ENCODE measurements at places on chromosomes 5 and 9.
A peak's percentile ranks its signal among the peaks of the same experiment; 100 is the strongest.

- DNase-seq: no peak
Observed at GRCh38 chr5:176810081-176810597, at the start of gene UNC5A. UNC5A (plus strand) TSS chr5:176810559; CDS start chr5:176810751, 192 bp downstream.

GRCh38 chr9:17906176-17906840 is 327.4 kb downstream of the SH3GL2 start:
- no peak for DNase-seq

GRCh38 chr5:86675311-86675710 is 57.6 kb downstream of the COX7C start:
- DNase-seq: no peak

DNA sequence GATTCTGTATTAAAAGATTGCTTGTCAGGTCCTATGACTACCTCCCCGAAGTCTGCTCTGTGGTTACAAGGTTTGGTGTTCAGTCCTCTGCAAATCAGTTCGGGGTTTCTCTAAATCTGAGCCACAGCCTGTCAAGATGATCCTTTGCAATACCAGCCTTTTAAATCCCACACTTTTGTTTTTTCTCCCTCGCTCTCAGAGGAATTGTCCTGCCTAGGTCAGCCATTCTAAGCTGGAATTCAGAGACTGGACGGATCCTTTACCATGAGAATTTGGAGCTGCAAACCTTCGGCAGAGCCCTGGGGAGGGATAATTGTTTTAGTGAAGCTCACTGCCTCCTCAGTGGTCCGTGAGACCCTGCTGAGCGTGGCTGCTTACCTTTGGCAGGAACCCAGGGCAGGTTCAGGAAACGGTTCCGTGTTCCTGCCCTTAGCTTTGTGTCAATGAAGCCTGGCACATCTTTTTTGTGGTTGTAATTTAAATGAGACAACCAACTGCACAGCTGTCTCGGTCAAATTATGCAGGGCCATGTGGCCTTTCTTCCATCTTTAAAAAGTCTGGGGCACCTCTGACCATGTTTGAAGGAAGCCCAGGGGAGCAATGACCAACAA is 47.2 kb downstream of the EBF1 start:
- DNase-seq: no peak

GRCh38 chr9:14270358-14271092 is 43.4 kb downstream of the NFIB start:
- DNase-seq: peak; percentile 33

DNA sequence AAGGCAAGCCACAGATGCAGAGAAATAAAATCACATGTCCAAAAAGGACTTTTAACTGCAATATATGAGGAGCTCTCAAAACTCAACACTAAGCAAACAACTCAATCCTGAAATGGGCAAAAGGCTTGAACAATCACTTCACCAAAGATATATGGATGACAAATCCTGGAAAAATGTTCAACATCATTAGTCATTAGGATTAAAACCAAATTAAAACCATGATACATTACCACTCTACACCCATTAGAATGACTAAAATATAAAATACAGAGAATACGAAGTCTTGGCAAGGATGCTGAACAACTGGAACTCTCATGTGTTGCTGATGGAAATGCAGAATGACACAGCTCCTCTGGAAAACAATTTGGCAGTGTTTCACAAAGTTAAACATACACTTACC is 277.4 kb downstream of the TLE1 start:
- no peak for DNase-seq

DNA sequence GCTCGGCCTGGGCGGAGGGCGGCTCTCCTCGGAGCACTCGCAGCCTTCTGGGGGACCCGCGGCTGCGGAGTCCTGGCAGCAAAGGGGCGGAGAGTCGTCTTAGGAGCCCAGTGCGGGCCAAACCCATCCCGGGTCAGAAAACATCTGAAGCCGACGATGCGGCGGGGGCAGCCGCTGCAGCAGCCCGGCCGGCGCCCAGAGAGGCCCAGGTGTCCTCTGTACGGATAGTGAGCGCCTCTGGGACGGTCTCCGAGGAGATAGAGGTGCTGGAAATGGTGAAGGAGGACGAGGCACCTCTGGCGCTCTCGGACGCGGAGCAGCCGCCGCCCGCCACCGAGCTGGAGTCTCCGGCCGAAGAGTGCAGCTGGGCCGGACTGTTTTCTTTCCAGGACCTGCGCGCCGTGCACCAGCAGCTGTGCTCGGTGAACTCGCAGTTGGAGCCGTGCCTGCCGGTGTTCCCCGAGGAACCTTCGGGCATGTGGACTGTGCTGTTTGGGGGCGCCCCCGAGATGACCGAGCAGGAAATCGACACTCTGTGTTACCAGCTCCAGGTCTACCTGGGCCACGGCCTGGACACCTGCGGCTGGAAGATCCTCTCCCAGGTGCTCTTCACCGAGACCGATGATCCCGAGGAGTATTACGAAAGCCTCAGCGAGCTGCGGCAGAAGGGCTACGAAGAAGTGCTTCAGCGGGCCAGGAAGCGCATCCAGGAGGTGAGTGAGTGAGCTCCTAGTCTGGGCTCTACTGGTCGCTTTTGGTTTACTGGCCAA is 1.2 kb downstream of the JMY start:
- peak; percentile 23 for DNase-seq

DNA sequence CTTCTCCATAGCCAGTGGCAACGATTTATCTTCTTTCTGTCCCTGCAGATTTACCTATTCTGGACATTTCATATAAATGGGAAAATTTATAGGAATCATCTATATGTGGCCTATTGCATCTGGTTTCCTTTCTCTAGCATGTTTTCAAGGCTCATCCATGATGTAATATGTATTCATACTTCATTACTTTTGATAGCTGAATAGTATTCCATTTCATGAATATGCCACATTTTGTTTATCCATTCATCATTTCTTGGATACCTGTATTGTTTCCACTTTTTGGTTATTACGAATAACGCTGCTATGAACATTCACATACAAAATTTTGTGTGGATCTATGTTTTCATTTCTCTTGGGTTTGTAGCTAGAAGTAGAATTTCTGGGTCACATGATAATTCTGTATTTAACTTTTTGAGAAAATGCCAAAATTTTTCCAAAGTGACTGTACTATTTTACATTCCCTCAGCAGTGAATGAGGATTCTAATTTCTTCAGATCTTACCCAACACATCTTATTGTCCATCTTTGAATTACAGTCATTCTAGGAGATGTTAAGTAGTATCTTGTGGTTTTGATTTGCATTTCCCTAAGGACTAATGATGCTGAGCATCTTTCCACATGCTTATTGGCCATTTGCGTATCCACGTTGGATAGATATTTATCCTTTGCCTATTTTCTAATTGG is 3.6 kb downstream of the IARS1 start:
- peak; percentile 78 for DNase-seq

All from fibroblast of gingiva (primary cell).